Trophoblast cell (in vitro differentiated cells and primary cell): ENCODE measurements at places on chromosomes 3 and 15.

- H3K36me3 ChIP-seq = no peaks in the 10 kb centered on the region
- H3K4me1 ChIP-seq = peaks cover 25% of the 10 kb centered on the region
- no peak overlapping the region for H3K4me3 ChIP-seq
- peaks cover 39% of the 10 kb centered on the region for H3K27me3 ChIP-seq
- no peak overlapping the region for H3K27ac ChIP-seq
- DNase-seq = no peak
Observed at GRCh38 chr15:41511331-41511898, 2.2 kb downstream of the LTK start.

GRCh38 chr15:75164625-75165350, 36.9 kb upstream of the C15orf39 start:
- no peak for DNase-seq
- no peaks in the 10 kb centered on the region for H3K4me1 ChIP-seq
- H3K27me3 ChIP-seq = no peaks in the 10 kb centered on the region
- H3K4me3 ChIP-seq = no peak overlapping the region
- H3K36me3 ChIP-seq = no peaks in the 10 kb centered on the region

- no peak for DNase-seq
- no peaks in the 10 kb centered on the region for H3K36me3 ChIP-seq
- no peak overlapping the region for H3K27ac ChIP-seq
Observed at GRCh38 chr3:188283347-188283746, 129.4 kb downstream of the LPP start.

DNA sequence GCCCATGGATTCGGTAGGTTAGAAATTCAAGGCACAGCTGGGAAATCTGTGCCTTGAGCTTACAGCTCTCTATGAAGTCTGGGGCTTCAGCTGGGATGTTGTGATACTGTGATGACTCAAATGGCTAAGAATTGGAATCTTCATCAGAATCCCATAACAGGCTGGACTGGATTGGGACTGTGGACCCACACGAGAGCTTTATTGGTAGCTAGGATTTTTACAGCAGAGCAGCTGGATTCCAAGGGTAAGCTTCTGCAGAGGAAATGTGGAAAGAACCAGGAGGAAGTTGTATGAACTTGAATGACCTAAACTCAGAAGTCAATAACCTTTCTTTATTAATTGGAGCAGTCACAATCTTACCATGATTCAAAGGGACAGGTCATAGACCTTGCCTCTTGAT, 1187.1 kb downstream of the ROBO1 start:
- H3K27me3 ChIP-seq = no peaks in the 10 kb centered on the region
- DNase-seq = peak; percentile 27
- H3K4me3 ChIP-seq = no peak overlapping the region
- no peaks in the 10 kb centered on the region for H3K4me1 ChIP-seq
- no peaks in the 10 kb centered on the region for H3K36me3 ChIP-seq

GRCh38 chr3:359672-360071, 163.1 kb downstream of the CHL1 start:
- H3K27ac ChIP-seq = no peak overlapping the region
- no peaks in the 10 kb centered on the region for H3K4me1 ChIP-seq
- no peak for DNase-seq
- H3K27me3 ChIP-seq = no peaks in the 10 kb centered on the region

- no peaks in the 10 kb centered on the region for H3K36me3 ChIP-seq
- no peak for DNase-seq
- H3K4me1 ChIP-seq = peaks cover 4% of the 10 kb centered on the region
- no peak overlapping the region for H3K4me3 ChIP-seq
- H3K27ac ChIP-seq = no peak overlapping the region
- H3K27me3 ChIP-seq = no peaks in the 10 kb centered on the region
Observed at GRCh38 chr3:53570081-53570480, 75.7 kb downstream of the CACNA1D start.

DNA sequence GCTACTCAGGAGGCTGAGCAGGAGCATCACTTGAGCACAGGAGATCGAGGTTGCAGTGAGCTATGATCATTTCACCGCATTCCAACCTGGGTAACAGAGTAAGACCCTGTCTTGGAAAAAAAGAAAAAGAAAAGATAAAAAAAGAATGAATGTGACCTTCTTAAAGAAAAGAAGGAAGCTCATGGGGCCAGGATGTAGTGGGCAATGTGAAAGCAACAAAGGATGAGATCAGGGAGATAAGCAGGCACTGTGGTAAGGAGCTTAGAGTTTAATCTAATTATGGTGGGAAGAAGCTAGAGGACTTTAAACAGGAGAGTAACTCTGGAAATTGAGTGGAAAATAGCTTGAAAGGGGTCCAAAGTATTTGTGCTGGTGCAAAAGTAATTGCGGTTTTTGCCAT, 231.6 kb upstream of the UBE2E2 start:
- H3K36me3 ChIP-seq = no peaks in the 10 kb centered on the region
- no peak for DNase-seq
- no peak overlapping the region for H3K27ac ChIP-seq
- no peaks in the 10 kb centered on the region for H3K4me1 ChIP-seq
- no peak overlapping the region for H3K4me3 ChIP-seq
